Testis (tissue), 5 donors: ENCODE measurements at places on chromosomes 7 and 10. TPM values are rescaled to one million over a fixed set of nuclear protein-coding genes. Genes with fewer than 3 reads are reported as not detected.

DNA sequence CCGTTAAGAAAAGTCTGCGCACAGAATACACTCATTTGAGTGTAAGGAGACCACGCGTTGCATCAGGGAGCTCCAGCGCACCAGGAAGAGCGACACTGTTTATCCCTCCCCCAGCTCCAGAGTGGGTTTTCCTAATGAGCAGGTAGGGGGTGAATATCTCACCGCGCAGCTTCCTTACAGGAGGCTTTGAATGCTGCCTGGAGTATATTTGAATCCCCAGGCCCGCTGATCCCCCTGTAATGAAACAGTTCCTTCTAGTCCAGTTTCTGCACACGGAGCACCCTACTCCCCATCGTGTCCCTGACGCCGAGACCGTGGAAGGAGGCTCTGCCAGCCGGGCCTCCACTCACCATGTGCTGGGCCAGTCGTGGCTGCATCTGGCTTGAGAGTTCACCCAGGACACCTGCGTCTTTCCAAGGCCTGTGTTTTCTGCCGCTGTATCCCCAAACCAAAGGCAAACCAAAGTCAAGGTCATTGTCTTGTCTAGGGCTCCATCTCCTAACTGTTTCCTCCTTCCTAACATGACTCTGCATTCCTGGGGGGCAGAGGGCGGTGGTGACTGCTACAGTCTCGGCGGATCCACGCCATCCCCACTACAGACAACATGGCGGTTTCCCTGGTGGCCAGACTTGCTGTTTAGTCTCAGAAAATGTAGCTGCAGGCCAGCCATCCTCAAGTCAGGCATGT lies 167.8 kb downstream of the USP6NL start:
- no peak overlapping the region for H3K4me3 ChIP-seq
- H3K27me3 ChIP-seq = no peaks in the 10 kb centered on the region
- no peak overlapping the region for H3K27ac ChIP-seq
- H3K4me1 ChIP-seq = no peaks in the 10 kb centered on the region
- no peak for DNase-seq

- H3K36me3 ChIP-seq = no peaks in the 10 kb centered on the region
- DNase-seq = no peak
- no peaks in the 10 kb centered on the region for H3K27me3 ChIP-seq
These were observed 80.2 kb downstream of the KMT2C start for GRCh38 chr7:152355474-152356057.

DNA sequence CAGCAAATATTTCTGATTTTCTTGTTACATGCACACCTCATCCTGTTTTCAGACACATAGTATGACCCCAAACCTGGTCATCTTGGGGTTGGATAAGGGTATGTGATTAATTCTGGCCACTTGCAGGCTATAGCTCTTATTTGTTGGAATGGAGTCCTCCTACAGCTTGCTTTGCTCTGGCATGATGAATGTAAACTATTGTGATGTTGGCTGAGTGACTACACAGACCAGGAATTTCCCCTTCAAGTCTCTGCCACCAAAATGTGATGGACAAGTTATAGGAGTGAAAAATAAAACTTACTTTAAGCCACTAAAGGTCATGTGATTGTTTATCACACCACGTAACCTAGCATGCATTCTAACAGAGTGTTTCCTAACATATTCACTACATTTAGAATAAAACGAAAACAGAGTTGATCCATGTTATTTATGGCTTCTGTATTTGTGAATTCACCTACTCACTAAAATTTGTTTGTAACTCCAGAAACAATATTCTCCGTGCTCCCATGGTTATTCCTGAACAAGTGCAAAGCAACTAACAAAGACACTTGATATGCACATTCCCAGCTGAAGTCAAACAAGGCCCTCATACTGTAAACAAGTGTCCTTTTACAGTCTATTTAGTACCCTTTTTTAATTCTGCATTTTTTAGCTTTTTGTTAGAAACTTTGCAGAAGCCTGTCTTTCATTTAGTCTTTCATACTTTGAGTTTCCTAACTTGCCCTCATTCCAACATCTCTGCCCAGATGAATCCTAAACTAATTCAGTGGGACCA lies 599.2 kb upstream of the PCDH15 start:
- H3K36me3 ChIP-seq = no peaks in the 10 kb centered on the region
- no peak overlapping the region for H3K4me3 ChIP-seq
- no peaks in the 10 kb centered on the region for H3K4me1 ChIP-seq
- DNase-seq = no peak

GRCh38 chr7:135943134-135943879 lies 33.9 kb downstream of the MTPN start:
- DNase-seq = no peak
- H3K4me1 ChIP-seq = peaks cover 3% of the 10 kb centered on the region
- no peak overlapping the region for H3K4me3 ChIP-seq
- no peaks in the 10 kb centered on the region for H3K27me3 ChIP-seq

GRCh38 chr7:81267508-81267907 lies 348.7 kb upstream of the SEMA3C start:
- H3K4me1 ChIP-seq = no peaks in the 10 kb centered on the region
- DNase-seq = no peak
- no peaks in the 10 kb centered on the region for H3K36me3 ChIP-seq
- H3K27me3 ChIP-seq = no peaks in the 10 kb centered on the region
- no peak overlapping the region for H3K27ac ChIP-seq

DNA sequence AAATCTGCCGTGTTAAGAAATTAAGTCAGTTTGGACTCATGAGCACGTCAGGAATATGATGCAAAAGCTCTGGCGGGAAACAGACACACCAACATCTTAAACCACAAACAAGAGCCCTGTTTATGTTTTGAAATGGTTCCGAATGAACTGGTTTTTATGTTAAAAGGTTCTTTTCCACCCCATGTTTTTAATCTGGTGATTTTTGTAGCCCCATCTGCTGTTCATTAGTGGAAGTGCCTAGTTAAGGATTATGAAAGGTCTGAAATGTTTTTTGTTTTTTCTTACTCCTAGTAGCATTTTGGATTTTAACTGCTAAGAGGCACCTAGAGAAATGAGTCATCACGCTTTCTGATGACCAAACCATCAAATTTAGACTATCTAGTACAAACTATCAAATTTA lies 404.1 kb upstream of the MKI67 start:
- no peak for DNase-seq
- no peak overlapping the region for H3K4me3 ChIP-seq
- H3K36me3 ChIP-seq = no peaks in the 10 kb centered on the region
- H3K27me3 ChIP-seq = no peaks in the 10 kb centered on the region
- no peaks in the 10 kb centered on the region for H3K4me1 ChIP-seq

The ADAMTS14 gene
- total RNA-seq = 0.63 TPM

The JCAD gene
- total RNA-seq = 109 TPM

The PLEKHS1 gene
- 0.31 TPM for total RNA-seq

The C10orf67 gene
- 7.1 TPM for total RNA-seq
